NCI-H187 treated with DMSO at 0.1 percent for 48 hours (cell line): ENCODE measurements at places on chromosomes 16 and 17.

GRCh38 chr16:35881654-35882053, 2422.2 kb downstream of the TP53TG3F start:
- no peak for DNase-seq

- DNase-seq, result no peak
Observed at GRCh38 chr17:81664051-81664470, 2.3 kb downstream of the OXLD1 start.

GRCh38 chr16:2610781-2611498, 71.4 kb upstream of the KCTD5 start:
- DNase-seq, result no peak

- DNase-seq, result no peak
Observed at GRCh38 chr16:84911486-84912216, 91.9 kb downstream of the CRISPLD2 start.

GRCh38 chr16:77509051-77509450, 74.2 kb upstream of the ADAMTS18 start:
- DNase-seq, result no peak

DNA sequence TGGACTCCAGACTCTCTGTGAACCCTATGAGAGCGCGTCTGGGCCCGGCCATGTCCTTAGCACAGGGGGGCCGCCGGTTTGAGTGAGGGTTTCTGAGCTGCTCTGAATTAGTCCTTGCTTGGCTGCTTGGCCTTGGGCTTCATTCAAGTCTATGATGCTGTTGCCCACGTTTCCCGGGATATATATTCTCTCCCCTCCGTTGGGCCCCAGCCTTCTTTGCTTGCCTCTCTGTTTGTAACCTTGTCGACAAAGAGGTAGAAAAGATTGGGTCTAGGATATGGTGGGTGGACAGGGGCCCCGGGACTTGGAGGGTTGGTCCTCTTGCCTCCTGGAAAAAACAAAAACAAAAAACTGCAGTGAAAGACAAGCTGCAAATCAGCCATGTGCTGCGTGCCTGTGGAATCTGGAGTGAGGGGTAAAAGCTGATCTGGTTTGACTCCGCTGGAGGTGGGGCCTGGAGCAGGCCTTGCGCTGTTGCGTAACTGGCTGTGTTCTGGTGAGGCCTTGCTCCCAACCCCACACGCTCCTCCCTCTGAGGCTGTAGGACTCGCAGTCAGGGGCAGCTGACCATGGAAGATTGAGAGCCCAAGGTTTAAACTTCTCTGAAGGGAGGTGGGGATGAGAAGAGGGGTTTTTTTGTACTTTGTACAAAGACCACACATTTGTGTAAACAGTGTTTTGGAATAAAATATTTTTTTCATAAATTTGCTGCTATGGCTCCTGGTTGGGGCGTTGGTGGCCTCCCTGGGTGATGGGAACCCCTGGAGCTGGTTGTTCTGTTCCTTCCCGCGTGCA, 23.1 kb downstream of the STAT5A start:
- no peak for DNase-seq

DNA sequence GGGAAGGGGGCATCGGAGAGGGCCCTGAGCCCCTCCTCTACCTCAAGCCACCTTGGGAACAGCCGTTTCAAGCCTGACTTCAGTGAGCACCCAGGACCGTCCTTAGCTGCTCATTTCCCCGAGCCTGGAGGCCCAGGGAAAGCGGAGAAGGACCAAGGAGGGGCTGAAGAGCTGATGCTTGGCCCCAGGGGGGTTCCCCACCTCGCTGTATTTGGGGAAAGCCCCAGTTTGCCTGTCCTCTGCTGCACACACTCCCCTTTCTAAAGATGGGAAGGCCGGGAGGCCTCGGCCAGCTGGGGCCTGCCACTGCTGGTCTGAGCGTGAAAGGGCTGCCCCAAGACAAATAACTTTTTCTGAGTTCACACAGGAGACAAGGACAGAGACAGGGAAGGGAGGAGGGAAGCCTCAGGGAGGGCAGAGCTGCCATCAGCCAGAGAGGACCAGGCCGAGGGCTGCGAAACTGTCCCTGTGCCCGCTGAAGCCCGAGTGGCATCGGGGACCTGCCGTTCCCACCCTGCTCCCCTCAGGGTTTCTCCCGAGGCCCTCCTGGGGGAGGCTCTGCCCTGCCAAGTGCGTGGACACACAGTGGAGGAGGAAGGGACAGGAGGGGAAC, 11.6 kb downstream of the ZACN start:
- no peak for DNase-seq

DNA sequence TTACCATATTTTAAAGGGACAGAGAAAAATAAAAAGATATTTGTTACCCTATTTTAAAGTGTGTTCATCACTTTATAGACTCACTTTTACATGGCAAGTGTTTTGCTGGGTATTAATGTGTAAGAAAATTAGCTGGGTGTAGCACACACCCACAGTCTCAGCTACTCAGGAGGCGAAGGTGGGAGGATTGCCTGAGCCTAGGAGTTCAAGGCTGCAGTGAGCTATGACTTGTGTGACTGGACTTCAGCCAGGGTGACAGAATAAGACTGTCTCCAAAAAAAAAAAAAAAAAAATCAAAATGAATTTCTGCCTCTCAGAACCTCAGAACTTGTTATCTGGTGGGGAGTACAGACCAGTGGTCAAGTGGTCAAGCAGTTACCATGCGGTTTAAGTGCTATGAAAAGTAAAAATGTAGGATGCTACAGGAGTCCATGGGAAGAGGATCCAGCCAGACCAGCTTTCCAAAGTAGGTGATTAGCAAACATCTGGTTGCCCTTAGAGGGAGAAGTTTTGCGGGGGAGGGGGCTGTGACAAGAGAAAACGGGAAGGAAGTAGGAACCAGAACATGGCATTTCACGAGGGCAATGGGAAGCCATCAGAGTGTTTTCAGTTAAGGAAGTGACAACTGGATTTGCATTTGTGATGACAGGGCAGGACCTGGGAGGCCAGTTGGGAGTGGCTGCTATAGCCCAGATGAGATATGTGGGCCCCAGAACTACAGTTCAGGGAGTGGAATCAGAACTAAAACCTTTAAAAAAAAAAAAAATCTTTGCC, 13.9 kb downstream of the CNEP1R1 start:
- no peak for DNase-seq

GRCh38 chr17:81393684-81394376, 1.4 kb upstream of the BAHCC1 start:
- peak; percentile 85 for DNase-seq

DNA sequence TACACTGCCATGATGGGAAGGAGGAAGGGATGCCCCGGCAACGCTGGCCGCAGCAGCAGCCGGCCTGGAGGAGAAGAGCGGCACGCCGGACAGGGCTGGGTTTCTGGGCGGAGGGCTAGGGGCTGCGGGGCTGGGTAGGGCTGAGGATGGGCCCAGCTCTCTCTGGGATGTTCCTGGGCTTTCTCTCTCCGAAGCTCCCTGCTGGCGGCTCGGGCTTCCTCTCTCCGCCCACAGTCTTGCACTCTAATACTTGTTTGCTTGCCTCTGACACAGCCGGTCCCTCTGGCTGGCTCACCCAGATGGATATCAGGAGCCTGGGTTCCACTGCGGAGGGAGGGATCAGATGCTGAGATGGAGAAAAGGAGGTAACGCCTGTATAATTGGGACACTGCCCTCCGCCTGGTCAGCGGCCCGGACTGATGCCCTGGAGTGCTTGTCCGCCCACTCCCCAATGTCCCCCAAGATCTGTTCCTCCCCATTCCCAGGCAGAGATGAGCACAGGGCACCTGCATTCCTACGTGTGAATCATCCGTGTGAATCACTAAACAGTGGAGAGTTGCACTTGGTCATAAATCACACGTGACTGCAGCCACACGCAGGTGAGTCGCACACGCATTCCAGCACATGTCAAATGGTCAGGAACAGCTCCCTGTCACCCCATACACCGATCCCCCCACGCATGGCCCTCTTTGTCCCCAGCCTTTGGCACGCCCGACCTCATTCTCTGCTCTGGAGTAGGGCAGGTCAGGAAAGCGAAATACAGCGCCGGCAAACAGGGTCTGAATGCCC, at the start of gene ALOXE3:
Gene ALOXE3, minus strand, starts transcription at position 535 of the 789 bp plus-strand sequence. Its CDS starts 524 bp downstream, at position 11.
- no peak for DNase-seq

DNA sequence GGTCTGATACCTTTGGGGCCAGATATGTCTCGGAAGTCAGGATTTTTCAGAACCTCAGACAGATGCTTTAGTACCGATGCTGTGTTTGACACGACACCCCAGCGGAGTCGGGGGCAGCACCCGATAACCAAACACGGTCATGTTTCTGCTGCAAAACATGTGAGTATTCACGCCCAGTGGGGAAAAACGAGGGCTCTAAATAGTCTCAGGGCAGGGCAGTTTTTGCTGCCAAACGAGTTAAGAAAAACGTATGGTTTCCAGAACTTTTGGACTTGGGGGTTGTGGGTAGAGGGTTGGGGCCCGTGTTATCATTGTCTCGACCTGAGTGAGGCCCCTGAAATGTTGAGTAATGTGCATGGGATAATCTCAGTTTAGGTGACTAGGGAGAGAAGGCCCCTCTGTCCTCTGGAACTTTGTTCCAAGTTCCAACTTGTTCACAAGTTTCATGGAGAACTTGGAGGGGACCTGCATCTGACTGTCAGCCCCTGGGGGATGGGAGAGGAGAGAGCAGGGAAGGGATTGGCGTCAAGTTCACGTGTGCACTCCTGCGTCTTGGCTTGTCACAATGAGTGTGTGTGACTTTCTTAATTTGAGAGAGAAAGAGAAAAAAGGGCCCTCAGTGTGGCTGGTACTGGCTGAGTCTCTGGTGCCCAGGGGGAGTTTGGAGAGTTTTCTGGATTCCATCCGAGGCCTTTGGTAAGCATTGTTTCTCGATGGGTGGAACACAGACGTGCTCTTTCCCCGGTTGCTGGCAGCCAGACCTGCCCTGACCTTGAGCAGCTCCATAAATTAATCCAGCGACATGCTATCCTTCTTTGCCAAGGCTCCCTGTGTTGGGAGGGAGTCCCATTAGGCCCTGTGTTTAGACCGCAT, 83.9 kb upstream of the CIBAR2 start:
- no peak for DNase-seq

DNA sequence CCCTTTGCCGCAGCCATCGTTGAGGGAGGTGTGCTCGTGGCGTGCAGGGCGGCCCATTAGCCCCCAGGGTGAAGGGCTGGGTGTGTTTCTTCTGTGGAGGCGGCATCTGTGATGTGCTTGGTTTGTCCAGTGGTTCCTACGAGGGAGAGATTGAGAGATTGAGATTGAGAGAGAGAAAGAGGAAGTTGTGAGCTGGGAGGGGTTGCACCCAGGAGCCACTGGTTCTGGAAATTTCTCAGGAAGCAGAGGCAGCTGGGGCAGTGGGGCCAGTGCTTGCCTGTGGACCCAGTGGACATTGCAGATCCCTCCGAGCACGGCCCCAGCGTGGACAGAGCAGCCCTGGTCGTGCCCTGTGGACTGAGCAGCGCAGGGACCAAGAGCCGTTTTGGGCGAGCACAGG, 72.0 kb upstream of the ZNF750 start:
- DNase-seq, result no peak
